Muscle of back (tissue), 13 donors: ENCODE measurements at places on chromosomes 3 and 15.

GRCh38 chr15:40421246-40422157, 15.9 kb downstream of the IVD start:
- no peak for DNase-seq

GRCh38 chr15:75647370-75648155, at the start of gene SNX33:
SNX33 (plus strand) TSS chr15:75647912; CDS start chr15:75649103, 1,191 bp downstream.
- peak; percentile 80 for DNase-seq

GRCh38 chr15:101237251-101237650, 14.6 kb downstream of the CHSY1 start:
- no peak for DNase-seq

GRCh38 chr15:46174122-46174521, 539.3 kb downstream of the SQOR start:
- no peak for DNase-seq

- DNase-seq: no peak
Measured at GRCh38 chr3:15983693-15984092, 185.9 kb upstream of the ANKRD28 start.

DNA sequence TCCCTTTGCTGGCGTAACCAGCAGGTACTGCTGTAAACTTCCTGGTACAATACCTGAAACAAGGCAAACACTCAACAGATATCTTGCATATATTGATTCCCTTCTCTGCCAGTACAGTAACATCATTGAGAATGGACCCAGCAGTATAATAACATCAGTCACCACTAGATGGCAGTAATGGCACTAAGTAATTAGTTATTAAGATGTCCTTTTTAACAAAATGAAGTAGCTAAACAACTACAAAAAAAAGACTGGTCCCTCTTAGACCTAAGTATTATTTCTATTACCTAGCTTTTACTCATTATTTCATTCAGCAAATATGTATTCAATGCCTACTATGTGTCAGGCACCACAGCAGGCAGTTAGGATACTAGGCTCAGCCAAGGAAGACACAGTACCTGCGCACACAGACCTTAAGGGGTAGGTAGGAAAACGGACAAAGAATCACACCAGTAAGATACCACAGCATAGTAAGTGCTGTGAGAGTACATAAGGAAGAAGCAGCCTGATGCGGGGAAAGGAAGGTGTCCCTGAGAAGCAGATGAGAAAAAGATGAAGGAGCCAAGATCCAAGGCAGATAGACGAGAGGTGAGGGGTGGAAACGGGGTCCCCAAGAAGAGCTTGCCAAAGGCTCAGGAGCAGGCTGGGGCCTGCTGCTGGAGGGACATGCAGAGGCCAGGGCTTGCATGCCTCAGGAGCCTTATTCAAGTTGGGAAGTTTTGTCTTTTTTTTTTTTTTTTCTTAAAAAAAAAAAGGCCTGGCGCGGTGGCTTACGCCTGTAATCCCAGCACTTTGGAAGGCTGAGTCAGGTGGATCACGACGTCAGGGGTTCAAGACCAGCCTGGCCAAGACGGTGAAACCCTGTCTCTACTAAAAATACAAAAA, 102.7 kb upstream of the CHD2 start:
- peak; percentile 80 for DNase-seq

DNA sequence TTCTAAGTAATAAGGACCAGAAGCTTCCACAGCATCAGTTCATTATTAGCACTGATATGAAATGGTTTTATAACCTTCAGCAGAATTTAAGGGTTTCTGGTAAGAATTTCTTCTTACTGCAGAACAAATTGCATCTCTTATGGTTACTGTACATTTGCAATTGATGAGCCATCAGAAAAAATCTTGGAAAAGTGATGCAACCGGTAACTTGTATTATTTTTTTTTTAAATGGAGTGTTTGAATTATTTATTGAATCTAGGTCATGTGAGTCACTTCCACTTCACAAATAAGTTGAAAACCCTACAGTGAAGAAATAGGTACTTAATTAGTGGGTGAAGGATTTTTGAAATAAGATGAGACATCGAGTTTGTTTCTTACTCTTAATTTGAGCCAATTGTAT, 786.0 kb downstream of the TUSC7 start:
- no peak for DNase-seq

DNA sequence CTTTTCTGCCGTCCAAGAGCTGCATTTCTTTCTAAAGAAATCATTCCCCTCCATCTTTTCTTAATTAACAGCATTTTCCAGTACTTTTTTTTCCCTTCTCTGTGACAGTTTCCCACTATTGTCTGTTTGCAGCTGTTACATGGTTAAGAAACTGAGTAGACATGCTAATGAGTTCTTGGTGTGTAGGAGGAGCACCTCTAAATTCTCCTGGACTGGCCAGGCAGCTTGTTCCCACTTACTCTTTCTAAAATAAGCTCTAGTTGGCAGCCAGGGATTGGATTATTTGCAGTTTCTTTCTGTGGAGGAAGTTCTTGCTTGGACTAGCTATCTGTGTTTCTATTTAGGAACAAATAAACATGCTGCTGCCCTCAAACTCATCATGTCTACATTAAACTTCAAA, 235.1 kb upstream of the GAP43 start:
- DNase-seq: peak; percentile 49

- DNase-seq: no peak
Measured at GRCh38 chr3:122025296-122025695, 3.2 kb upstream of the ILDR1 start.

GRCh38 chr3:120775411-120775810, 32.9 kb downstream of the GTF2E1 start:
- no peak for DNase-seq

DNA sequence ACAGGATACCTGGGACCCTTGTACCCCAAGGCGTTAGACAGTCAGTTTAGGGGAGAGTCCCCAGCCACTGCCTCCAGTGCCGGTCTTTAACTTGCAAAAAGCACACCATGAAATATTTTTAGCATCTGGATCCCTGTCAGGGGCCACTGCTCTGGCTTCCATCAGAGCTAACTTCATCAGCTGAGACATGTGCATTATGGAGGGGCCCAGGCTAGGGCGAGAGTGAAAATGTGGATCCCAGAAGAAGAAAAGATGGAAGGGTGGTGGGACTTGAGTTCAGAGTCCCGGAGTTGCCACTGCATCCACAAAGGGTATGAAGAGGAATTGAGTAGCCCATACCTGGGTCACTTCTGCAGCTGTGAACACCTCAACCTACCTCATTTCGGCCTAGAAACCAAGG, 23.5 kb upstream of the SPATA12 start:
- peak; percentile 26 for DNase-seq

- DNase-seq: no peak
Measured at GRCh38 chr3:152650177-152650576, 184.8 kb upstream of the P2RY1 start.

GRCh38 chr3:12886106-12886679, 44.8 kb upstream of the RPL32 start:
- DNase-seq: no peak

DNA sequence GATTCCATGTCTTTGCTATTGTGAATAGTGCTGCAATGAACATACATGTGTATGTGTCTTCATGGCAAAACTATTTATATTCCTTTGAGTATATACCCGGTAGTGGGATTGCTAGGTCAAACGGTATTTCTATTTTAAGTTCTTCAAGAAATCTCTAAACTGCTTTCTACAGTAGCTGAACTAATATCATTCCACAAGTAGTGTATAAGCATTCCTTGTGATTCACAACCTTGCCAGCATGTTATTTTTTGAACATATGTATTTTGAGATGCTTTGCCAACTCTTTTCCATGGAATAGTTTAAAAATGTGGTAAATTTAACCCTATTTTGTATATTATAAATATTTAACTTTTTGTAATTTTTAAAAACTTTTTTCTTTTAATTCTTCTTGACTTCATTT, 592.7 kb upstream of the NAALADL2 start:
- DNase-seq: no peak

DNA sequence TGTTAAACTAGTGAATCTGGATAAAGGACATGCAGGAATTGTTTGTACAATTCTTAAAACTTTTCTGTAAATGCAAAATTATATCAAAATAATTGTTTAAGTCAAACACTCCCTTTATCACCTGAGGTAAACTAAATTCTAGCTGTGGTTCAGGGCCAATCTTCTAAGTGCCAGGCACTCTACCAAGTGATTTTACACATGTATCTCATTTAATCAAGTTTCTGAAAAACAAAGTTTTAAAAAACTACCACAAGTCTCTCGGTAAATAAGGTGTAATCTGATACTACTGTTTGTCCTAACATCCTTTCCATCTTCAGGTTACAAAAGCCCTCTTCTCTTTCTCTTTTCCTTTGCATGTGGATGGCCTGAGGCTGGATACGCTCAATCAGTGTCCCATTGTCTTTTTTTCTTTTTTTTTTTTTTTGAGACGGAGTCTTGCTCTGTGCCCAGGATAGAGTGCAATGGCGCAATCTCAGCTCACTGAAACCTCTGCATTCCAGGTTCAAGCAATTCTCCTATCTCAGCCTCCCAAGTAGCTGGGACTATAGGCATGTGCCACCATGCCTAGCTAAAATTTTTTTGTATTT, 19.3 kb downstream of the IFT80 start:
- DNase-seq: no peak
